ENCODE measurements at places on chromosomes 3 and 15. TPM values are rescaled to one million over a fixed set of nuclear protein-coding genes. Genes with fewer than 3 reads are reported as not detected.

FBLN2 gene
- 10.8 TPM for total RNA-seq

SLC30A4 gene
- total RNA-seq: 5.6 TPM

LYZL4 gene
- total RNA-seq: not detected

LRRIQ4 gene
- total RNA-seq: not detected

AHSG gene
- total RNA-seq: not detected

ITIH1 gene
- not detected for total RNA-seq

CISH gene
- total RNA-seq: 0.90 TPM

SLC9C1 gene
- total RNA-seq: not detected

CLDN16 gene
- under 0.01 TPM for total RNA-seq

CLDN1 gene
- total RNA-seq: 4.7 TPM

KNL1 gene
- total RNA-seq: 32.5 TPM

KLHL6 gene
- total RNA-seq: not detected

PPARG gene
- total RNA-seq: 21.9 TPM

TRIM42 gene
- total RNA-seq: not detected

NEK4 gene
- total RNA-seq: 16.9 TPM

GPX1 gene
- total RNA-seq: 126 TPM

HEG1 gene
- 23.9 TPM for total RNA-seq

CCK gene
- not detected for total RNA-seq

SH2D7 gene
- total RNA-seq: not detected

COL6A6 gene
- total RNA-seq: not detected

C3orf80 gene
- total RNA-seq: not detected

PTH1R gene
- total RNA-seq: 0.18 TPM

PLCH1 gene
- not detected for total RNA-seq

MYO5C gene
- total RNA-seq: under 0.01 TPM

NTRK3 gene
- total RNA-seq: under 0.01 TPM

GOLGA6C gene
- total RNA-seq: not detected

P2RY1 gene
- under 0.01 TPM for total RNA-seq

APOD gene
- not detected for total RNA-seq

SKOR1 gene
- not detected for total RNA-seq

BCL2A1 gene
- total RNA-seq: 4.5 TPM

CRELD1 gene
- 9.4 TPM for total RNA-seq

SLC24A1 gene
- 3.6 TPM for total RNA-seq

NANOGP8 gene
- not detected for total RNA-seq

MUSTN1 gene
- total RNA-seq: not detected

CPNE9 gene
- total RNA-seq: not detected

RSRC1 gene
- total RNA-seq: 41.8 TPM

PPM1L gene
- 0.28 TPM for total RNA-seq

UACA gene
- total RNA-seq: 505 TPM

GRK7 gene
- total RNA-seq: not detected

SST gene
- not detected for total RNA-seq

MFSD1 gene
- total RNA-seq: 103 TPM

HHLA2 gene
- total RNA-seq: not detected

CLDN18 gene
- not detected for total RNA-seq

MINDY2 gene
- 9.3 TPM for total RNA-seq

SNX33 gene
- 12.7 TPM for total RNA-seq

SAMMSON gene
- total RNA-seq: not detected

IL17RD gene
- 0.72 TPM for total RNA-seq

NFKBIZ gene
- 43.0 TPM for total RNA-seq

SPG21 gene
- total RNA-seq: 65.3 TPM

KCNAB1 gene
- under 0.01 TPM for total RNA-seq

CCDC54 gene
- total RNA-seq: not detected

CTXN2 gene
- total RNA-seq: not detected

CIDEC gene
- total RNA-seq: not detected

FOXB1 gene
- total RNA-seq: not detected

ARPIN gene
- 3.9 TPM for total RNA-seq

EHD4 gene
- total RNA-seq: 26.4 TPM

SLC6A1 gene
- total RNA-seq: not detected

EPHA3 gene
- 0.18 TPM for total RNA-seq
